ENCODE measurements at places on chromosomes 2 and 18. TPM values are rescaled to one million over a fixed set of nuclear protein-coding genes. Genes with fewer than 3 reads are reported as not detected.

DNA sequence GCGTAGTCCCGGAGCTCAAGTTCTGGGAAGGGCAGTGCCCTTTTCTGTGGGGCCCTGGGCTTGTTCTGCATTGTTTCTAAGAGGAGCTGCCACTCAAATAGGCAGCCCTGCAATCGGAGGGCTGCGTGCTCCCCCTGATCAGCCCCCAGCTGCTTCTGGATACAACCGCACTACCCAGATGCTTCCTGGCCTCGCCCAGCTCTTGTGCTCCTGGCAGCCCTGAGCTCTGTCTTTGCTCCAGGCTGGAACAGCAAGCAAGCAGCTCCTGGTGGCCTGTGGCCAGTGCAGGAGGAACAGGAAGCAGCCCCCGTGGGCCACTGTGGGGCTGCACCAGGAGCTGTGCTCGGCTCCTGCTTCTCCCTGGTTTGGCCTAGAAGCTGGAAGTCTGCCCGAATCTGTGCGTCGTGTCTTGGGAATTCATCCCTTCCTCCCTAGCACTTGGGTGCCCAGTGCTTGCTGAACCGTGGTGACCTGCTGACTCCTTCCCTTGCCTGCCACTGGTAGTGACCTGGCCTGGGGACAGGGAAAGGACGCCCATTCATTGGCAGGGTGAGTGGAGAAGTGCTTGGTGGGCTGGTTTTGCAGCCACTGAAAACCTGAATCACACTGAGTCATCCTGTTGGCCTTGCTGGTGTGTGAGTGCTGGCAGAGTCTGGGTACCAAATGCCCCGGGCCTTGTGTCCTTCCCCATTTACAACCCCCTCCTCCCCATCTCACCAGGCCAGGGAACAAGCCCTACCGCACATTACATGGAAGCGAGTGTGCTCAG lies 27.3 kb upstream of the NTSR2 start:
- no peaks in the 10 kb centered on the region for H3K4me1 ChIP-seq
- DNase-seq = no peak
- H3K27me3 ChIP-seq = no peaks in the 10 kb centered on the region
- H3K4me3 ChIP-seq = no peak overlapping the region
- H3K36me3 ChIP-seq = no peaks in the 10 kb centered on the region

- peaks cover 36% of the 10 kb centered on the region for H3K36me3 ChIP-seq
- no peak overlapping the region for H3K27ac ChIP-seq
- H3K4me3 ChIP-seq = no peak overlapping the region
- DNase-seq = no peak
- no peaks in the 10 kb centered on the region for H3K4me1 ChIP-seq
- no peaks in the 10 kb centered on the region for H3K27me3 ChIP-seq
Observed at GRCh38 chr2:70049255-70049654, 38.0 kb upstream of the PCBP1 start.

Gene RAB12
- 97.6 TPM for total RNA-seq

Gene TMEFF2
- total RNA-seq = not detected

Gene RAB27B
- total RNA-seq = 0.11 TPM

Measured in right atrium auricular region (tissue), 2 donors.